ENCODE measurements at places on chromosomes 4 and X. TPM values are rescaled to one million over a fixed set of nuclear protein-coding genes. Genes with fewer than 3 reads are reported as not detected.

The PAGE5 gene
- not detected for total RNA-seq

The SMIM10L2A gene
- total RNA-seq = 6.7 TPM

The NAP1L2 gene
- 6.4 TPM for total RNA-seq

The TIGD2 gene
- total RNA-seq = 7.9 TPM

The TRIM60 gene
- total RNA-seq = not detected

The SPATA18 gene
- total RNA-seq = 9.2 TPM

The TNIP3 gene
- total RNA-seq = not detected

The HEPH gene
- 7.8 TPM for total RNA-seq

The MRPL1 gene
- total RNA-seq = 25.9 TPM

The ITGB1BP2 gene
- total RNA-seq = 1.0 TPM

The VGLL1 gene
- not detected for total RNA-seq

The VEGFD gene
- total RNA-seq = 7.4 TPM

The IL3RA gene
- 4.5 TPM for total RNA-seq

The MAEA gene
- total RNA-seq = 85.3 TPM

All from thyroid gland (tissue), 4 donors.